ENCODE measurements at places on chromosomes 11 and 22.

- no peak for DNase-seq
Observed at GRCh38 chr11:129148487-129148886, 43.6 kb downstream of the ARHGAP32 start.

DNA sequence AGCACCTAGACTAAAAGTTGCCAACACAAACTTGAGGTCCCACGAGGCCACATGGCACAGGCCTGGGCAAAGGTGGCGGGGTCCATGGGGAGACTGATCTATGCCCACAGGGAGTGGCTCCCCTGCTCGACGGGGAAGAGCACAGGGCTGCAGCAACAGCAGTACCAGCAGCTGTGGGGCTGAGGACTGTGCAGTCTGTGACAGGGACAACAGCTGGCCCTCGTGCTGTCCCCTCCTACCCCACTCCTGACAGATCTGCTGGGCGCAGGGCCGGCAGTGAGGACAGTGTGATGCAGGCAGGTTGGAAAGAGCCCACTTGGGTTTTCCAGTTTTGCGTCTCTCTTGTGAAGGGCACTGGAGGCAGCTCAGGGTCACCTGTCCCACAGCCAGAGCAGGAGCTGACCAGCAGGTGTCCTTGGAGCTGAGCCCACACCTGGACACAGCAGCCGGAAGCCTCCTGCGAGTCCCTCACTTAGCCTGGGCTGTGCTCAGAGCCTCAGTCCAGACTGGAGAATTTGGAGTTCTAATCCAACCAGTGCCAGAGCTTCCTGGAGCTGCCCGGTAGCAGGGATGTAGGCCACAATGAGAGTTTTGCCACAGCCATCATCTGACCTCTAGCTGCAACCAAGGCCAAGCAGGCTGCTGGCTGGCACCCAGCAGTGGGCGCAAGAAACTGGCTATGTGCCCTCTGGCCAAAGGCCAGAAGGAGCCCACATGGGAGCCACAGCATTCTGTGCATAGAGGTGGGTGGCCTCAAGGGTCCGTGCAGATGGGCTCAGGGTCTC is 3.6 kb upstream of the GAS2L1 start:
- no peak for DNase-seq

DNA sequence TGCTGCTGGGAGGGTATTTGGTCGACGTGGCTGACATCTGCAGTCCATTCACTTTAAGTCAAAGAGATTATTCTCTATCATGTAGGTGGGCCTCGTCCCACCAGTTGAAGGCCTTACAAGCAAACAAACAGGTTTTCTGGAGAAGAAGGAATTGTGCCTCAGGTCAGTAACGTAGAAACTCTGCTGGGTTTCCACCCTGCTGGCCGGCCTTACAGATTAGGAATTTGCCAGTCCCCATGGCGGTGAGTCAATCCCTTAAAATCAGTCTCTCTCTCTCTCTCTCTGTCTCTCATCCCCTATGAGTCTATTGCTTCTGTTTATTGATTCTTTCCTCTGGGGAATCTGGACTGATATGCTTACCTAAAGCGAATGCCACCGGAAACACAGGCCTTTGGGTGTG is 75.4 kb upstream of the FGF3 start:
- DNase-seq = no peak

DNA sequence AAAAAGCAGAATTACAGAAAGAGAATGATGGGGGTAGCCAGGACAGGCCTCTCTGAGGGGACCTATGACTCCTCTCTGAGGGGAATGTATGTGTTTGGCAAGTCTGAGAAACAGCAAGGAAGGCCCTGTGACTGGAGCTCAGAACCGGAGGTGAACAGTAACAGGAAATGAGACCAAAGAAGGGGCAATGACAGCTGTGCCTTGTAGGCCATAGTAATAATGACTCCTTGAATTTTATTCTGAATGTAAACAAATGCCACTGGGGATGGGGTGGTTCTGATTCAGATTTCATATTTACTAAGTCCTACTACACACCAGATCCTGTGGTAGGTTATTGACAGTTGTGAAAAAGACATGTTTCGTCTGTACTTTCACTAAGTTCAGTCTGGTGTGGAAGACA is 52.8 kb upstream of the APOA1 start:
- DNase-seq = no peak

- no peak for DNase-seq
Observed at GRCh38 chr11:67252831-67253239, 13.4 kb upstream of the GRK2 start.

GRCh38 chr11:128405714-128406662 is 181.4 kb downstream of the ETS1 start:
- no peak for DNase-seq

DNA sequence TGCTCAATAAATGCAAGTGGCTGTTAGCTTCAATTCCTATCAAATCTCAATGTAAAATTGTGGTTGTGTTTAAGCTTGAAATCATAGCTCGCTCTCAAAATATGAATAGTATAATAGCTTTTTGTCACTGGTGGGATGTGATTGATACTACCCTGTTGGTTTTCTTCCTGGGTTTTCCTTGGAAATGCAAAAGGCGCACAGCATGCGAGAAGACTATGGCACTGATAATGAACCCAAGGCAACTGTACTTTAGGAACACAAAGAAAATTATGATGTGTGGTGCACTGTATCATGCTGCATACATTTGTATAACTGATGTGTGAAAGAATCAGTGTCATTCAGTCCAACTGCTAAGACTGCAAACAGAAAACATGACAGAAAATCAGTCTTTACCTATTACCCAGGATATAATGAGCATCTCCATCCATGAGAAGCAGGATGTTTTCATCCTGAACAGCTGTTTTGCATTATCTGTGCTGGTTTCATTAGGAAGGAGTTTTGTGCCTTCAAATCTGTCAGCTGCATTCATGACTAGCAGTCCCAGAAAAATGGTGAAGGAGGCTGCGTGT is 101.2 kb downstream of the TRPC6 start:
- DNase-seq = no peak

DNA sequence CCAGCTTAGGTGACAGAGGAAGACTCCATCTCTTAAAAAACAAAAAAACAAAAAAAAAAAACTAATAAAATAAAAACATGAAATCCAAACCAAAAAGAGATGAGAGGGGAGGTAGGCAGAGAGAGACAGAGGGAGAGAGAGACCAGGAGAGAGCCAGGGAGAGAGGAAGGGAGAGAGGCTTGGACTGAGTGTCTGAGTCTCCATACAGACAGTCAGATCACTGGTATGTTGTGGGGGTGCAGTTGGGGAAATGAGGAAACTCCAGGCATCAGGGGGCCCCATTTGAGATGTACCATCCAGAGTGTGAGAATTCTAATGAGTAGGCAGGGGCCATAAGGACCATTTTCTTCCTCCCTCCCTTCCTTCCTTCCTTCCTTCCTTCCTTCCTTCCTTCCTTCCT is 53.1 kb upstream of the SEPTIN5 start:
- no peak for DNase-seq

DNA sequence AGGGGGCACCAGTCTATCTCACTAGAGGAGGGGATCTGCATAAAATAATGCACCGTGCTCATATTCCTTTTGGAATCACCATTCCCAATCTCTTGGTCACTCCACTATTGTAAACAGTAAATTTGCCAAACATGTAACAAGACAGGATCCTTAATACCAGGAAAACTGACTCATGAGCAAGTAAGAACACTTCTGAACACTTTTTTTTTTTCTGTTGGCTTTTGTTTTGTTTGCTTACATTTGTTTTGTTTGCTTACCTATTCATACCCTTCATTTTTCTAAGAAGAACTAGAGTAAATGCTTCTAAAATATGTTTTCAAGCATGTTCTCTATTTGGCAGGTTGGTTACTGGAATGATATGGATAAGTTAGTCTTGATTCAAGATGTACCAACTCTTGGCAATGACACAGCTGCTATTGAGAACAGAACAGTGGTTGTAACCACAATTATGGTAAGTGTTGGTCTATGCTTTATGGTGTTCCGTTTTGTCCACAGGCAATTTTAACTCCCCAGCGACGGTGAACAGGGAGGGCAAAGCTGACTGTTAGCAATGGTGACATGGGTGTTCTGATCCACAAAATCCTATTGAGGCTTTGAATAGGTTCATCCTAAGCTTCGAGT is 111.8 kb downstream of the MSANTD4 start:
- no peak for DNase-seq

DNA sequence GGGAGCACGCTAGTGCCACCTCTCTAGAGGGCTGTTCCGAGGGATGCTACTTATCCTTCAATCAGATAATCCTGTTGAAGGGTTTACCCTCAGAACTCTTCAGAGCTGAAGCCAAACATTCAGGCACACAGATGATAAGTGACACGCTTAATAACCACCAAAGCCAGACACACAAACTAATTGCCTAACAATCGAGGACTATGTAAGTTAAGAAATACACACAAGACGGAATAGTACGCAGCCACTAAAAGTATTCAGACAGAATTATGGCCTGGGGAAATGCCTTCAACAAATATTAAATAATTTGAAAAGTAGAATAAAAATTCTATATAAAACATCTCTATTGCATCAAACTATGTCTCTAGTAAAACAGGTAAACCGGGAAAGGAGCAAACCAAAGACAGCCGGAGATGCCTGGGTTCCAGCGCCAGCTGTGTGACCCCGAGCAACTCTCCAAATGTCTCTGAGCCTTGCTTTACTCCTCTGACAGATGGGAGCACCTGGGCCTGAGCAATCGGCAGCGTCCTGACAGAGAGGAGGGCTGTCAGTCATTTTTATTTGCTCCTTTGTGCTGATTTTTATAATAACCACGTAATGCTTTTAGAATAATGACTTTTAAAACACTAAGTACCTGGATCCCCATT is 11.3 kb downstream of the LRFN4 start:
- no peak for DNase-seq

- no peak for DNase-seq
Observed at GRCh38 chr11:72430741-72431570, 3.4 kb downstream of the CLPB start.

DNA sequence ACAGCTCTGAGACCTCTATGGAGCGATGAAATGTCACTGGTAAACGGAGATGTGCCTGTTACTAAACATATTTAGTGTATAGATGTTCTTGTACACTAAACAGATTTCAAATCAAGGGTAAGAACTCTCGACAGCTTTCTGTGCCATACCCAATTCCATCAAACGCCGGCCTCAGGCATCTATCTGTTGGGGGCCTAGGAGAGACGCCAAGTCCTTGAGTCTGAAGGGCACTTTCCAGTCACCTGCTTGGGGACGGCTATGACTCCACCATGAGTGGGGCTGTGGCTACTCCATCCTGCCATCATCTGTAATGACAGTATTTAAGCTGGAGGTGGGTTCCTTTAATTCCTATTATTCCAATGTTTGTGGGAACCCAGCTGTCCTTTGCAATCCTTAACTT is 87.8 kb downstream of the SHANK2 start:
- no peak for DNase-seq

- no peak for DNase-seq
Observed at GRCh38 chr11:86523738-86524619, 148.4 kb downstream of the ME3 start.

DNA sequence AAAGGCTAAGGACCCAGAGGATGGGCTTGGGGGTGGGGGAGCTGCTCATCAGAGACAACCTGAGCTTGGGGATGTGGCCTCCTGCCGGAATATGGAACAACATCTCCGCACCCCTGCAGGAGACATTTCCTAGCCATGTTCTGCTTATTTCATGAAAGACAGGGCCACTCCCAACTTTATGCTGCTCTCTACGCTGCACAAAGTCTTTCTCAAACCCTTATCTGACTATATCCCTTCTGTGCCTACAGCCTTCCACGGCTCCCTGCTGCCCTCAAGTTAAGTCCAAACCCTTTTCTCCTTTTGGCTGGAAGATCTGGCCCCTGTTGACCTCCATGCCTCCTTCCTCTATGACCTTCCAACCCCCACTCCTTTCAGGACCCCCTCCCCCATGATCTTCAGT is 562.0 kb downstream of the MN1 start:
- no peak for DNase-seq

DNA sequence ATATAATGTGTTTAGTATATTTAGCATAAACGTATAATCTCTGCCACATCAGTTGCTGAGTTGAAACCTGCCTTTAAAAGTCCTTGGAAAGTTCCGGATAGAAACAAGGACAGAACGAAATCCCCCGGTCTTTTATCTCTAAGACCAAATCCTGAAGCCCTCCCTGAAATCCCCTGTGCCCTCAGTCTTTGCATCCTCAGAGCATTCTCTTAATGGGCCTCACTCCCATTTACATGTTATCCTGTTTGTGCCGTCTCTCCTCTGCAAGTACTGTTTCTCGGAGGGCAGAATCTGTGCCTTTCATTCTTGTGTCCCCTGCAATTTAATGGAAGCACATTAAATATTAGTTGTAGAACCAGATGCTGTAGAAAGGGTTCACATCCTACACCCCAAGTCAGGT is 56.0 kb downstream of the ZNRF3 start:
- no peak for DNase-seq

GRCh38 chr22:44667276-44667675 is 34.7 kb upstream of the PRR5 start:
- DNase-seq = no peak

GRCh38 chr22:42695294-42695693 is 25.4 kb downstream of the A4GALT start:
- no peak for DNase-seq

GRCh38 chr22:39068033-39068785 is 8.9 kb upstream of the APOBEC3G start:
- DNase-seq = no peak

GRCh38 chr11:115761348-115761747 is 257.1 kb upstream of the CADM1 start:
- DNase-seq = no peak

GRCh38 chr11:61752117-61752924 is at the start of gene MYRF:
Gene MYRF (plus strand): TSS chr11:61752636. CDS start chr11:61752745, 109 bp downstream.
- DNase-seq = no peak

DNA sequence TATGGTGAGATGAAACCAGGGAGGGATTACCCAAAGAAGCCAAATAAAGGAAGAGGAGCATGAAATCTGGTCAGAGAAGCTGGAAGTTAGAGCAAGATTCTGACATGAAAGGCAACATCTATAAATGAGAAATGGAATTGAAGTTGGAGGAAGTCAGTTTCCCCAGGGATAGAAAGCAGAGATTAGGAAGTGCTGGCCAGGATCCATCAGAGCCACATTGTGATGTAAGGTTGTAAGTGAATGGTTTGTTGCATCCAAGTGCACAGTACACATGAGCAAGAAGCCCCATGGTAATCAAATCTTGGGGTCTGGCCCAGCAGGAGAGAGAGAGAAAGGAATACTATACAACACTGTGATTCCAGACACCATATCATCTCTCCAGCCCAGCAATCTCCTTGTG is 6.6 kb upstream of the NLRP10 start:
- DNase-seq = no peak

DNA sequence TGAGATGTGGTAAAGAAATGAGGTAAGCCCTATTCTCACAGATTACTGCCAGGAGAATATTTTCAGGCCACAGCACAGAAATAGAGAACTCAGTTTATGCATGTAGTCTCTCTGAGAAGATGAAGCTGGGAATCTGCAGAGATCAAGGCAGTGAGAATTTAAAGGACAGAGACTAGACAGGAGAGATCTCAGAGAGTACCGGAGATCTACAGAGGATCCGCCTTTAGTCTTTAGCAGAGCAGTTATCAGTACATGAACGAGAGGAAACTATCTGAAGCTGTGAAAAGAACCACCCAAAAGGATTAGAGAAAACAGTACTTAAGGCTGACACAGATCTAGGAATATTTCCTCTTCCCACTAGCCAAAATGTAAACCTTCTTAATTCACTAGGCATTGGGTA is 101.5 kb downstream of the DLG2 start:
- no peak for DNase-seq

GRCh38 chr11:64747961-64748665 is 4.2 kb upstream of the RASGRP2 start:
- no peak for DNase-seq

Measured in activated CD8-positive, alpha-beta memory T cell treated with anti-CD3 and anti-CD28 coated beads for 1 hour (primary cell).